ENCODE measurements at places on chromosomes 3 and 15. TPM values are rescaled to one million over a fixed set of nuclear protein-coding genes. Genes with fewer than 3 reads are reported as not detected.

The SEMA6D gene
- 8.8 TPM for total RNA-seq

The FILIP1L gene
- 136 TPM for total RNA-seq

The RHOV gene
- 31.4 TPM for total RNA-seq

- no peak for DNase-seq
Observed at GRCh38 chr3:38317192-38317759, 29.3 kb upstream of the XYLB start.

GRCh38 chr3:71016178-71016845 is 567.2 kb downstream of the FOXP1 start:
- DNase-seq: no peak
